ENCODE measurements at places on chromosomes 12 and 14. TPM values are rescaled to one million over a fixed set of nuclear protein-coding genes. Genes with fewer than 3 reads are reported as not detected.

The KCNK13 gene
- not detected for polyA plus RNA-seq

The PWP1 gene
- 111 TPM for polyA plus RNA-seq

The OTOGL gene
- not detected for polyA plus RNA-seq

The MORN3 gene
- polyA plus RNA-seq: 0.24 TPM

The AMN1 gene
- 18.6 TPM for polyA plus RNA-seq

The SLC25A47 gene
- not detected for polyA plus RNA-seq

The C14orf39 gene
- polyA plus RNA-seq: not detected

The CCT2 gene
- 147 TPM for polyA plus RNA-seq

The CMTM5 gene
- polyA plus RNA-seq: 0.80 TPM

The HSPB8 gene
- not detected for polyA plus RNA-seq

Measured in IgD-negative memory B cell (primary cell).